Esophagus mucosa (tissue), 1 donor: ENCODE measurements at places on chromosomes 16 and 17.

GRCh38 chr17:5508810-5509209 lies 22.4 kb downstream of the MIS12 start:
- ATAC-seq: no peak

GRCh38 chr17:33152783-33153182 lies 140.3 kb downstream of the ASIC2 start:
- no peak for ATAC-seq

DNA sequence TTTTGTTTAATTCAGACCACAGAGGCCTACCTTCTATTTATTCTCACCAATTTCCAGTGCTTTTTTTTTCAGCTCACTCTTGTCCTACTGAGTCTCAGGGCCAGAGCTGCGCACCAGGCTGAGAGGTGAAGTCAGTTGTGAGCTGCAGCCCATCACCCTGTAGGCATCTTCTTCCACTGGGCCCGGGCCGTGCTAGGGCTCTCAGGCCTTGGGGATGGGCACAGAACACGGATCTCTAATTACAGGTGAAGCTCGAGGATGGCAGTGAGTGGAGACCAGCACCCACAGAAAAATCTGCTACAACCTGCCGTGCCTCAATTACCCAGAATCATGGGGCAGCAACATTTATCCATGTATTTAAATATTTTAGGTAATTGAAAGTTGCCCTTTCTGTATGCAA lies 82.1 kb downstream of the IRX5 start:
- no peak for ATAC-seq

DNA sequence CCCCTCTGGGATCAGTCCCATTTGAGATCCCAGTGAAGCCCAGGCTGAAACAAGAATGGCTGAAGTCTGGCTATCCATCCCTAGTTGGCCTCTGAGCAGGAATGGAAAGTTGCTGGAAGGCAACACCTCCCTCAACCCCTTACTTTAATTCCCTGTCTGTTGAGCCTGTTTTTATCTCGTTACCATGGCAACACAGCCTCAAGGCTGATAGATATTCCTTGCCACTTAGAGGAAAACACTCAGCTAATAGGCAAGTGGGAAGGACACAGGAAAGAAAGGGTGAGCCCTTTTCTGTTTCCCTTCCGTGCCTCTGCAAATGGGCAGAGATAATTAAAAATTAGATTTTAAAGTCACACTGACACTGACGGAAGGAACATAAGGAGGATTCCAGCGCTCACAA lies 75.5 kb upstream of the CLEC3A start:
- ATAC-seq: no peak

DNA sequence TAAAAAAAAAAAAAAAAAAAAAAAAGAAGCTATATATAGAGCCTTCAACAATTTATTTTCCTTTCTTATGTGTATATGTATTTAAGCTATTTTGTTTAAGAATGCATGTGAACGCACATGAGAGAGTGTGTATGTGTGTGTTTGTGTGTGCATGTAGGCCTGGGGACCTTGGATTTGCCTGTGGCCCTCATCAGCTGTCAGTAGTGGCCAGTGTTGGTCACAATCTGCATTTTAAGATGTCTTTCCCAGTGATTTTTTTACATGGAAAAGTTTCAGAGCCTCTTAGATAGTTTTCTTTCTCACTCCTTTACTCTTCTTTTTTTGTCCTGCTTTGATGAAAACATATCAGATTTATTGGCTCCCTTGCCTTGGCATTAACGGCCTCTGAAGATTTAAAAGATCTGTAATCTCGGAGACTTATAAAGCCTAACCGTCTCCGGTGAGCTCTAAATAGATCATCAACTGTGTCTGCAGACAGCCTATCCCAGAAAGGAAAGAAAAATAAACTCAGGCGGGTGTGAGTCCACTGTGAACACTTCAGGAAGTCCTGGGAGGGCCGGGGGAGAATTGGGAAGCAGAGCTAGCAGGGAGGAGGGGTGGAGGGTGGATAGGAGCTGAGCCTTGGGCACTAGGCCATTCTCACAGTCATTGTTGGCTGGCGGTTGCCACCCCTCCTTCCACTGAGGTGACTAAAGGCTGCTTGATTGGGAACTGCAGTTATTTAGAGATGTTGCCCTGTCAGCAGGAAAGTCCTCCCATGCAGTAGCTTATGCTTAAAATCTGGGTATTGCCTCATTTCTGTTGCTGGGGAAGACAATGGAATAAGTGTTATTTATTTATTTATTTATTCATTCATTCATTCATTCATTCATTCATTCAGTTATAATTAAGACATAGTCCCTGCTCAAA lies 86.8 kb downstream of the WWP2 start:
- peak; percentile 75 for ATAC-seq

DNA sequence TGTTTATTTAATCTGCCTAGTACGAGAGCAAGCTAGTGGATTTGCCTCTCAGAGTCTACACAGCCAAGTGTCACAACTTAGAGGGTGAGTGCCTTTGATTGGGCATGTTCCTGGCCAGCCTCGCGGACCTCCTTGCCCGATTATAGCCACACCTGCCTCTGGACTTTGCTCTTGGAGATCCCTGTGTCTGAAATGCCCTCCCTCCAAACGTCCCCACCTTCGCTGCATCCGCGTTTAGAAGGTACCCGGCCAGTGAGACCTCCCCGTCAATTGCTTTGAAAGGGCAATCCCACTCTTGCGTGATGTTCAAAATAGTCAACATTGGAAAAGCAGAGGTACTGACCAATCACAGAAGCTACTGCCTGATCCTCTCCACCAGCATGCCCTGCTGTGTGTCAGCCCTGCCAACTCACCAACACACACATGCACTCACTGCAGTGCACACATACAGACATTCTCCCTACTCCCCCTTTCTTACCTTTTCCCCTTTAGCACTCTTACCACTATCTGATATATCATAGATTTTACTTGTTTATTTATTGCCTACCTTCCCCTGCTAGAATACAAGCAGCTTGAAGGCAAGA lies 6.5 kb upstream of the SDK2 start:
- ATAC-seq: no peak

DNA sequence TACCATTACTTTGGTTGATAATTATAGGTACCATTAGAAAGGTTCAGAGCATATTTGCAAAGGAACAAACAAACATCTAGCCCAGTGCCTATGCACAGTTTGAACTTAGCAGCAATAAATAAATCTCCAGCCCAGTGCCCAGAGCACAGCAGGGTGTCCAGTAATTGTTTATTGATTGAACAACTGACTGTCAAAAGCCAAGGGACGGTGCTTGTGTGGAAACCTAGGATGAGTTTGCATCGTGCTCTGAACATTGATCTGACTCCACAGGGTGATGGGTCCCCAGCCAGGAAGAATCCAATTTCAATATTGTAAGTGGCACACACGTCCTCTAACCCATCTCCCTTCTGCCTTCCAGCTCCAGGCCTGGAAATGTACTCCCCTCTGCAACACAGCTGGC lies 625.5 kb upstream of the C16orf82 start:
- ATAC-seq: no peak

DNA sequence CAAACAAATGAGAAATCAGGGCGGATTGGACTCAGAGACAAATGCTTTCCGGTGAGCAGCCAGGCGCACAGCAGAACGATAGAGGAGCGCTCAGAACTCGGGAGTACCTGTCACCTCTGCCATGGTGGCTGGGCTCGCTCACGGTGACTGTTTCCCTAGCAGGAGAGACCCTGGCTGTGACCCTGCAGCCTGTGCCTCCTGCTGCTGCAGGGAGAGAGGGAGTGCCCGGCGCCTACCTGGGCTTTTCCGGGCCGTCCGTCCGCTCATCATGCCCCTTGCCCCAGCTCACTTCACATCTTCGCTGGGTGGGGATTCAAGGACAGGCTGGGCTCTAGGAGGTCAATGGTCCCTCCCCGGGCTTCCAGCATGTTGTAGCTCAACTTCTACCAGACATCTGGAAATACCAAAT lies 14.1 kb upstream of the DNAH17 start:
- ATAC-seq: no peak

GRCh38 chr17:73594025-73594424 lies 50.2 kb downstream of the SDK2 start:
- no peak for ATAC-seq

- ATAC-seq: no peak
Measured at GRCh38 chr16:48000622-48001021, 155.2 kb downstream of the ABCC12 start.

DNA sequence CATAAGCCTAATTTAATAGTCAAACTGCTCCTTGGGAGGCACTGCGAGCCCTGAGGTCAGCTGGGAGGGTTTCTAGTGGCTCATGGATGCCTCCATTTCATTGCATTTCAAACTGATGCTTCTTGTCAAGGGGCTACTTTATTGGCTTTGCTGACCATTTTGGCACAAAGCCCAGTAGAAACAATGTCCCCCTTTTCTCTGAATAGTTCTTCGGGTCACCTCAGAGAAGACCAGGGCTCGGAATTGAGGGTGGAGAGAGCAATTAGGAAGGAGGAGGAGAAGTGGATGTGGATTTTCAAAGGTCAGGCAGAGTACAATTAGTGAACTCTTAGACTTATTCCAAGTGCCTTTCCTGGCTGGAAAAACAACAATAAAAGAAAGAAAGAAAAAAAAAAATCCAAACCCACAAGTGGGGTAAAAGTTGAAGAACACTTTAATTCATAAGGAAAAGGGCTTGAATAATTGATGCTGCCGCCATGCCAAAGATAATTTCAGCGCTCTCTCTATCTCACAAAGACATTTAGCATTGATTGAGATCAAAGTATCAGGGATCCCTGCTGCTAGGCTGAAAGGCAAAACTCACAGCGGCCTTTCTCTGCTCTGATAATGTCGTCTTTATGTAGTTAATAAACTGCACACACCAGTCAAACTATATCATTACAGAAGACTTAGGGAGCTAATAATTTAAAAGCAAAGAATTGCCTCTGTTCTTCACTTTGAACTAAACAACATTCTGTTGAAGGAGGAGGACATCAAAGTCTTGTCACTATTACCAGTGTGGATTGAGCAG lies 122.7 kb downstream of the RGS9 start:
- ATAC-seq: no peak

DNA sequence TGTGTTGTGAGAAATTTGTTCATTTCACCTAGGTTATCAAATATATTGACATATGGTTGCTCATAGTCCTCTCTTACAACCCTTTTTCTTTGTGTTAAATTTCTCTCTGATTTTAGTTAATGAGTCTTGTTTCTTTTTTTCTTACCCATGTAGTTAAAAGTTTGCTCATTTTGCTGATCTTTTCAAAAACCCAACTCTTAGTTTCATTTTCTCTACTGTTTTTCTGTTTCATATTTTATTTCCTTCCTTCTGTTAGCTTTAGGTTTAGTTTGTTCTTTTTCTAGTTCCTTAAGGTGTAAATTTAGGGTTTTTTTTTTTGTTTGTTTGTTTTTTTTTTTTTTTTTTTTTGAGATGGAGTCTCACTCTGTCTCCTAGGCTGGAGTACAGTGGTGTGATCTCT lies 42.4 kb downstream of the CEP112 start:
- no peak for ATAC-seq

DNA sequence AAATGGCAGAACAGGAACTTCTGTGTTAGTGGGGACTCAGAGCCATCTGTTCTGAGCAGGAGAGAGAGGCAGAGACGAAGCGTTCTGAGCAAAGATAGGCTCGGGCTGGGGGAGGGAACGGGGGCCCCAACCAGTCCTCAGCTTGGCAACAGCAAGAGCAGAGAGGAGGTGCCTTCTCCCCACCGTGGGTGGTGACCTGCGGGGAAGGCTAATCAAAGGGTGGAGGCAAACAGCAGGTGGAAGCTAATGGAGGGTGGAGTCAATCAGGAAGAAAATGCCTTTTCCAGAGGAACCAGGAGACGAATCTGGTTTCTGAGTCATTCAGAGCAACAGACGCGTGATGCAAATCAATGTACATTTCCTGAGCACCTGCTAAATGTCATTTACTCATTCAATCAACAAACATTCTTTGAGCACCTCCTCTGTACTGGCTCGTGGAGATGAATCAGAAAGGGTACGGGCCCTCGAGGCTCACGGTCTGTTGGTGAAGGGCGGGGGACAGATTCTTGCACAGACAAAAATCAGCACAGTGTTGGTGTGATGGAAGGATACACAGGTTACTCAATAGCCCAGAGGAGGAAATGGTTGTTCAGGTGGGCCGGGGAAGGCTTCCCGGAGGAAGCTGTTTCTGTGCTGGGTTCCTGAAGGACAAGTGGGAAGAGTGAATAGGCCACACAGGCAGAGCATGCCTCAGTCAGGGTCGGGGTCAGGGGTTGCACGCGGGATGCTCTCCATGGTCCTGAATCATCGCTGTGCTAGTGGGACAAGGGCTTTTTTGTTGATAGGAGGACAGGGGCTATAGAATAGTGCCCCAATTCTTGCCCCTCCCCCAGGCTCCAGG lies 5.7 kb upstream of the SPNS2 start:
- peak; percentile 70 for ATAC-seq

DNA sequence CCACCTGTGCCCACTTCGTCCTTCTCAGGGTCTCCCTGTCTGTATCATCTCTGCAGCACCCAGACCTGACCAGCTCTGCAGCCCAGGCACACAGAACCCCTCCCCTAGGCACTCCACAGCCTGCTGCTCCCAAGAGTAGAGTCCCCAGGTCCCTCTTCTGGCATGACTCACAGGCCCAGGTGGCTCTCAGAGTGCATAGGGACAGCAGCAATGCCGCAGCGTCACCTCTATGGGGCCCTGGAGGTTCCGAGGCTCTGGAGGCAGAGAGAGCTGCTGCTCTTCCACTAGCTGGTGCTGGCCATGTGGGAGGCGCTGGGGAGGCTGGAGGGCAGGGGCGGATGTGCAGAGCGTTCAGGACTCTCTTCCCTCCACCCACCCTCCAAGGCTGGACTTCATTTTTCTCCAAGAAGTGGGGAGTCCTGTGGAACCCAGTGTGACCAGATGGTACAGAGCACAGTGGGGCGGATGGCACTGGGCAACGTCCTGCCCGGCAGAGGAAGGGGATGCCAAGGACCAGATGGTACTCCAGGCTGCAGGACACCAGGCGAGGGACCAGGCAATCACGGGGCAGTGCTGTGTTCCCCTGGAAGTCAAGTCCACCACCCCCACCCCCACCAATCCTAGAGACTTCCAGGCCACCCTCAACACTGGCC lies 151.7 kb downstream of the RBFOX3 start:
- ATAC-seq: no peak

DNA sequence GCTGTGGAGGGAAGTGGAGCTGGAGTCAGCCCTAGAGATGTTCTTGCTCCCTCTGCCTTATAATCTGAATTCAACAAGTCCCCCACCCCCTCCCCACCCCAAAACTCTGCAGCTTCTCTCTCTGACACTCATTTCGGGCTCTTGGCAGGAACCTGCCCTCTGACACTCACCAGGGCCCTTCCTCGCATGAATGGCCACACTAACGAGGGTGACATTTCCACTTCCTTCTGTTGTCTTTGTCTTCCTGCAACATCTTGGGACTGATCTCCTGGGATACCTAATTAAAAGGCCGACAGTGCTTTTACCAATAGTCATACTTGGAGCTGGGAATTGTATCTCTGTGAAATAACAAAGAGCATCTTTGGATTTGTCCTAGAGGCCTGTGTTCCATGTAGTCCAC lies 106.9 kb upstream of the PIRT start:
- no peak for ATAC-seq
